ENCODE measurements at places on chromosomes 12 and 14. TPM values are rescaled to one million over a fixed set of nuclear protein-coding genes. Genes with fewer than 3 reads are reported as not detected.
A peak's percentile ranks its signal among the peaks of the same experiment; 100 is the strongest.

The CEP170B gene
- 40.6 TPM for total RNA-seq

The TC2N gene
- 121 TPM for total RNA-seq

GRCh38 chr14:50816395-50817047 is 14.4 kb downstream of the NIN start:
- H3K27ac ChIP-seq, result no peak overlapping the region
- no peak overlapping the region for H3K4me3 ChIP-seq
- no peaks in the 10 kb centered on the region for H3K27me3 ChIP-seq
- peaks cover 30% of the 10 kb centered on the region for H3K4me1 ChIP-seq

- peaks cover 19% of the 10 kb centered on the region for H3K4me1 ChIP-seq
- no peaks in the 10 kb centered on the region for H3K27me3 ChIP-seq
- H3K4me3 ChIP-seq, result no peak overlapping the region
- DNase-seq, result no peak
- no peaks in the 10 kb centered on the region for H3K36me3 ChIP-seq
Measured at GRCh38 chr12:110269622-110270124, 11.4 kb upstream of the ATP2A2 start.

GRCh38 chr14:74038020-74038859 is 19.1 kb downstream of the BBOF1 start:
- no peaks in the 10 kb centered on the region for H3K4me1 ChIP-seq
- no peak overlapping the region for H3K4me3 ChIP-seq
- no peak for DNase-seq
- H3K27ac ChIP-seq, result no peak overlapping the region
- H3K27me3 ChIP-seq, result no peaks in the 10 kb centered on the region
- H3K36me3 ChIP-seq, result no peaks in the 10 kb centered on the region

DNA sequence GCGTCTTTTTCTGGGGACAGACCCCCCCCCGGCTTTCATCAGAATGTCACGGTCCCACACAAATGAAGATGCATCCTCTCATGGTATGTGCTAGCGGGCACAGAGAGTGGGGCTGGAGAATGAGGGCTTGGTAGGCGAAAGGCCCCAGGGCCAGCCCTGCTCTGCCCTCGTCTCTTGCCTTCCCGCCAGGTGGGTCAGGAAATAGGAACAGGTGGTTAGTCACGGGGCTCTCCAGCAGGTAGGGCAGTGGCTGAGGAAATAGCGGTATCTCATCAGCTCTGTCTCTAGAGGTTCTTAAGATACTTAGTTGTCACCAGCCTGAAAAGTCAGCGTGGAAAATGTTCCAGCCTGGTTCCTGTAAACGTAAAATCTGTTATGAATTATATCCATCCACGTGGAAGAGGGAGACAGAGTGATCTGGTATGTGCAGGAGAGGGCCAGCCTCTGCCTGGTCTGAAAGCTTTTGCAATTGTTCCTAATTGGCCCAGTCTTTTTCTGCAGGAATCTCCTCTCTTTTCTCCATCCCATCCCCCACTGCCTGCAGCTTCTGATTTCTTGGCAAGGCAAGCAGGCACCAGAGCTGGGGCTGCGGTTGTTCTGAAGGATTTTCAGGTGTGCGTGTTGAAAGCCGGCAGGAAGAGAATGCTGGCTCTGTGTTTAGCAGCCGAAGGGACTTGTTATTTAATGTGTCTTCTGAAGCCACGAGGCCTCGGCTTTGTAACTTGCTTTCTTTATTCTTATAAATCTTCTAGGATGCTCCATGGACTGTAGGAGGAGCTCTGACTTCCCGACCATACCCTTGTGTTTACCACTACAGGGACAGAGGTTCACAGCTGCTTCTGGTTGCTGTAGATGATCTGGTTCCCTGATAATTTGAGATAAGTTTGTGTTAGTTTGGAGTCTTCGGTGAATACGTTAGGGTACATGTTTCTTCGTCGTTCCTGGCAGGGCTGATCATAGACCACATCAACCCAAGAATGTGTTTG is 131.1 kb downstream of the CACNA1C start:
- H3K4me3 ChIP-seq, result no peak overlapping the region
- no peak overlapping the region for H3K27ac ChIP-seq
- no peaks in the 10 kb centered on the region for H3K4me1 ChIP-seq
- no peak for DNase-seq
- no peaks in the 10 kb centered on the region for H3K27me3 ChIP-seq
- H3K36me3 ChIP-seq, result no peaks in the 10 kb centered on the region

GRCh38 chr12:10226086-10226485 is 13.4 kb downstream of the GABARAPL1 start:
- peaks cover 32% of the 10 kb centered on the region for H3K36me3 ChIP-seq
- no peaks in the 10 kb centered on the region for H3K27me3 ChIP-seq
- peaks cover 2% of the 10 kb centered on the region for H3K4me1 ChIP-seq
- H3K4me3 ChIP-seq, result no peak overlapping the region
- DNase-seq, result no peak

DNA sequence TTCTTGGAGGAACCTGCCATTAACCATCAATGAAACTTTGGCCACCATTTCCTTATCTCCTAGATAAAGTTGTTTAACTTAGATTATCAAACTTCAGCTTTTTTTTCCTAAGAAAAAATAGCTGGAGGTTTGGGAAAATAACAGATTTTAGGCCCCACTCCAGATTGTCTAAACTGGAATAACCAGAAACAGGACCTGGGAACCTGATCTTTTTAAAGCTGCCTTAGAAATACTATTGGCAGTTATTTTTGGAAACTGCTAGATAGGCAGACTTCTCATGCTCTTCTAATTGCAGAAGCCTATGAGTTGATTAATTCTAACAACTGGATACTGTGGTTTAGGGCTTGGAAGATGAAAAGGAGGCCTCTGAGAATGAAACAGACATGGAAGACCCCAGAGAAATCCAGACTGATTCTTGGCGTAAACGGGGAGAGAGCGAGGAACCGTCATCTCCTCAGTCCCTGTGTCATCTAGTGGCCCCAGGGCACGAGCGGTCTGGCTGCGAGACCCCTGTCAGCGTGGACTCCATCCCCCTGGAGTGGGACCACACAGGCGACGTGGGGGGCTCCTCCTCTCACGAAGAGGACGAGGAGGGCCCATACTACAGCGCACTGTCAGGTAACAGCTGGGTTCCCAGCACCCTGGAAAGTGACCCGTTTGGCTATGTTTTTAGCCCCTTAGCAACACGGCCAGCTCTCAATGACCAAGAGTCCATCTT is 80.2 kb downstream of the ESR2 start:
- H3K27me3 ChIP-seq, result no peaks in the 10 kb centered on the region
- peaks cover 26% of the 10 kb centered on the region for H3K4me1 ChIP-seq
- H3K36me3 ChIP-seq, result peaks cover 19% of the 10 kb centered on the region
- H3K4me3 ChIP-seq, result no peak overlapping the region
- peak overlapping the region; percentile 68 for H3K27ac ChIP-seq

GRCh38 chr14:100586153-100586402 is 1.1 kb downstream of the BEGAIN start:
- H3K36me3 ChIP-seq, result no peaks in the 10 kb centered on the region
- peaks cover 30% of the 10 kb centered on the region for H3K27me3 ChIP-seq
- peaks cover 7% of the 10 kb centered on the region for H3K4me1 ChIP-seq
- H3K4me3 ChIP-seq, result no peak overlapping the region
- H3K27ac ChIP-seq, result no peak overlapping the region

DNA sequence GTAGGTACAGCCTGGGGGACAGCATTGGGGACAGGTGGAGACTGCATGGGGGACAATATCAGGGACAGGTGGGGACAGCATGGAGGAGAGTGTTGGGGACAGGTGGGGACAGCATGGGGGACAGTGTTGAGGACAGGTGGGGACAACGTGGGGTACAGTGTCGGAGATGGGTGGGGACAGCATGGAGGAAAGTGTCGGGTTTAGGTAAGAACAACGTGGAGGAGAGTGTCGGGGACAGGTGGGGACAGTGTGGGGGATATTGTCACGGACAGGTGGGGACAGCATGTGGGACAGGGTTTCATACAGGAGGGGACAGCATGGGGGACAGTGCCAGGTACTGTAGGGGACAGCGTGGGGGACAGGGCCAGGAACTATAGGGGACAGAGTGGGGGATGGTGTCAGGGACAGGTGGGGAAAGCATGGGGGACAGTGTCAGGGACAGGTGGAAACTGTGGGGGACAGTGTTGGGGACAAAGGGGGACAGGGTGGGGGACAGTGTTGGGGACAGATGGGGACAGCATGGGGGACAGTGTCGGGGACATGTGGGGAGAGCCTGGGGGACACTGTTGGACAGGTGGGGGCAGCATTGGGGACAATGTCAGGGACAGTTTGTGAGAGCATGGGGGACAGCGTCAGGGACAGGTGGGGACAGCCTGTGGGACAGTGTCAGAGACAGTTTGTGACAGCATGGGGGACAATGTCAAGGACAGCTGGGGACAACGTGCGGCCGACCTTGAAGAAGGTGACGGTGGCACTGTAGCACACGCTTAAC is 213.1 kb downstream of the TMEM121 start:
- H3K27me3 ChIP-seq, result no peaks in the 10 kb centered on the region
- no peak overlapping the region for H3K27ac ChIP-seq
- no peaks in the 10 kb centered on the region for H3K4me1 ChIP-seq
- no peak for DNase-seq
- H3K36me3 ChIP-seq, result no peaks in the 10 kb centered on the region
- no peak overlapping the region for H3K4me3 ChIP-seq

DNA sequence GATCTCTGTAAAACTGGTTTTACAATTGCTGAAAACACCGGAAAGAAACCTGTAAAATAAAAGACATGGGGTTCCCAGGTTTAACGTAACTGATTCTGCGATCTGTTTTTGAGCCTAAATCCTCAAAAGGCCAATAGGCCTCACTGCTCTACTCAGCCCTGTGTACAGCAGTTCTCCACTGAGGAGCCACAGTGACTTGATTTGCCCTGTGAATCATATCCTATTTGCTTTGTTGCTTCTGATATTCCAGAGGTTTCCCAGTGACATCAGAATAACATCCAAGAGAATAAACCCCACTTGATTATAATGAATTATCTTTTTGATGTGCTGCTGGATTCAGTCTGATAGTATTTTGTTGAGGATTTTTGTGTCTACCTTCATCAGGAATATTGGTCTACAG is 27.5 kb downstream of the MDM1 start:
- DNase-seq, result no peak
- H3K4me3 ChIP-seq, result no peak overlapping the region
- peaks cover 6% of the 10 kb centered on the region for H3K36me3 ChIP-seq
- no peaks in the 10 kb centered on the region for H3K4me1 ChIP-seq

- H3K27ac ChIP-seq, result no peak overlapping the region
- DNase-seq, result no peak
- no peak overlapping the region for H3K4me3 ChIP-seq
- H3K4me1 ChIP-seq, result no peaks in the 10 kb centered on the region
- no peaks in the 10 kb centered on the region for H3K36me3 ChIP-seq
- no peaks in the 10 kb centered on the region for H3K27me3 ChIP-seq
Measured at GRCh38 chr12:32248441-32249140, 141.9 kb downstream of the BICD1 start.

- H3K36me3 ChIP-seq, result no peaks in the 10 kb centered on the region
- no peak for DNase-seq
- no peaks in the 10 kb centered on the region for H3K27me3 ChIP-seq
- H3K27ac ChIP-seq, result no peak overlapping the region
Measured at GRCh38 chr12:14307004-14307403, 58.5 kb upstream of the ATF7IP start.

GRCh38 chr12:26798023-26798422 is 35.0 kb downstream of the ITPR2 start:
- H3K27me3 ChIP-seq, result no peaks in the 10 kb centered on the region
- no peak overlapping the region for H3K4me3 ChIP-seq
- no peaks in the 10 kb centered on the region for H3K36me3 ChIP-seq
- H3K27ac ChIP-seq, result no peak overlapping the region

DNA sequence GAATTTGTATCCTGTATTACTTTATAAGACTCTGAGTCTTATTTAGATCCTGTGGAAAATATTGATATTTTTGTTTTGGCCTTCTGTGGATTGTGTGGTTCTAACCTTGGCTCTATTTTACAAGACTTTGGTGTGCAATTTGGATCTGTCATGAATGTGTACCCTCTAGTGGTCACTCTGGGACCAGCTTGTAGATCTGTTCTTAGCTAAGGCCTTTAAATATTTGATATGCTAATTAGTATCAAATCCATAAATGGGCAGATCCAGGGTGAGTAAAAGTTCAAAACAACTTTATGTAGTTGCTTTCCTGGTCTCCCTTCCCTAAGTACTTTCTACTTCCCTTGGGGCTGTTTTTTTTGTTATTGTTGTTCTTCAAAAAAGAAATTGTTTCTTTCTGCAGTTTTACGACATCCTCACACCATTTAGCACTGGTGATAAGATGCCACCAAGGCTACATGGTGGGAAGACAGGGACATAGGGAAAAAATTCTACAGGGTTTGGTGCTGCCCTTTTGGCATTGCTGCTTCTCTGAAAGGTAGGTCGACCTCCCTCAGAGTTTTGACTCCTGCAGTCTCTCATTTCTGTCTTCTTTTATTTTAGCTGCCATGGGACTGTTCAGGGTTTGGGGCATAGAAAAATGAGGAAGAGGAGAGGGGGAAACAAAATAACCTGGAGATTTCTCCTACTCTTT is 238.5 kb downstream of the GPHN start:
- H3K27ac ChIP-seq, result no peak overlapping the region
- DNase-seq, result no peak
- no peaks in the 10 kb centered on the region for H3K27me3 ChIP-seq
- no peaks in the 10 kb centered on the region for H3K36me3 ChIP-seq
- no peaks in the 10 kb centered on the region for H3K4me1 ChIP-seq
- no peak overlapping the region for H3K4me3 ChIP-seq

GRCh38 chr14:89308232-89308959 is 108.6 kb downstream of the FOXN3 start:
- peak; percentile 41 for DNase-seq
- H3K27ac ChIP-seq, result no peak overlapping the region
- H3K4me1 ChIP-seq, result peaks cover 27% of the 10 kb centered on the region
- H3K27me3 ChIP-seq, result no peaks in the 10 kb centered on the region

DNA sequence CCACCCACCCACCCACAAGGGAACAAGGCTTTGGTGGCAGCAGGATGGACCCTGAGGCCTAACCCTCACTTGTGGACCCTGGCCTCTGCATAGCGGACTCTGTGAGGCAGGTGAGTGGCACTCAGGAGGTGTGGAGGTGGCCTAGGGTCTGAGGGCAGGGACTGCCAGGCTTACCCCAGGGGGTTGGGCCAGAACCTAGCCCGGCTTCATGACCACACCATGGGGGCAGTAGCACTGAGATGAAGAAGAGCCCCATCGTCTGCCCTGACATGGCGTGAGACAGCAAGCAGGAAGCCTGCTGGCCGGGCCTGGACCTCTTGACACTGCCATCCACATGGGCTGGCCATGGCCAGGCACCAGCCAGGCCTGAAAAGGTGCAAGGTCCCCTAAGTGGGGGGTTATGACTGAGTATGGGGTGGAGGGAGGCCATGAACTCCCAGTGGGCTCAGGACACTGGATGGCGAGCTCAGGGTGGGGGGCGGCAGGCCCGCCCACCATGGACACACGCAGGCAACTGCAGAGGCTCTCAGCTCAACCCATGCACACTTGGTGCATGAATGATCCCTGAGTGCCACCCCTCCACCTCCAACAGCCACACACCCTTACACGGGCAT is 29.3 kb downstream of the JAG2 start:
- no peak for DNase-seq
- no peak overlapping the region for H3K4me3 ChIP-seq
- H3K36me3 ChIP-seq, result no peaks in the 10 kb centered on the region
- no peaks in the 10 kb centered on the region for H3K4me1 ChIP-seq
- H3K27me3 ChIP-seq, result no peaks in the 10 kb centered on the region

All from upper lobe of left lung (tissue), 6 donors.